Pancreas (tissue), 10 donors: ENCODE measurements at places on chromosomes 16 and 17. TPM values are rescaled to one million over a fixed set of nuclear protein-coding genes. Genes with fewer than 3 reads are reported as not detected.
A peak's percentile ranks its signal among the peaks of the same experiment; 100 is the strongest.

DNA sequence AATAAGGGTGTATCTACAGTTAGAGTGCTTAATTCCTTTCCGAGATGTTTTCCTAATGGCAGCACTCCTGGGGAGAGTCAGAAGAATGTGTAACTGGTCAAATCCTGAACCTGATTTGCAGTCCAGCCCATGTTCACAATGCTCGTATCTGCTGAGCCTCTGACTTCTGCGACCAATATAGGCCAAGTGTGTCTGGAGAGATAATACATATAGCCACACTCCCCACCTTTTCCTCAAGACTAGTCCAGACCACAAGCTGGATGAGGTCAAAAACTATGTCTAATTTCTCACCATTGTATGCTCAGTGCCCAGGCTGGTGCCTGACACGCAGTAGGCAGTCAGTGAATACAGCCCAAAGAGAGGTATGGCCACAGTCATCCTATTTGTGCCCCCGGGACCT lies 58.0 kb downstream of the XYLT1 start:
- no peak overlapping the region for H3K27ac ChIP-seq
- H3K4me1 ChIP-seq, result peaks cover 11% of the 10 kb centered on the region
- H3K36me3 ChIP-seq, result no peaks in the 10 kb centered on the region
- no peak overlapping the region for H3K4me3 ChIP-seq

- H3K4me1 ChIP-seq, result peaks cover 5% of the 10 kb centered on the region
- DNase-seq, result no peak
- no peaks in the 10 kb centered on the region for H3K27me3 ChIP-seq
- no peaks in the 10 kb centered on the region for H3K36me3 ChIP-seq
- no peak overlapping the region for H3K27ac ChIP-seq
Observed at GRCh38 chr16:4792951-4793513, 2.1 kb upstream of the SMIM22 start.

Gene PIK3R5
- 1.1 TPM for total RNA-seq

GRCh38 chr16:13936596-13937081 lies 16.7 kb downstream of the ERCC4 start:
- H3K27ac ChIP-seq, result peak overlapping the region; percentile 3
- H3K4me3 ChIP-seq, result no peak overlapping the region
- H3K4me1 ChIP-seq, result peaks cover 22% of the 10 kb centered on the region

Gene LDHD
- 12.2 TPM for total RNA-seq

DNA sequence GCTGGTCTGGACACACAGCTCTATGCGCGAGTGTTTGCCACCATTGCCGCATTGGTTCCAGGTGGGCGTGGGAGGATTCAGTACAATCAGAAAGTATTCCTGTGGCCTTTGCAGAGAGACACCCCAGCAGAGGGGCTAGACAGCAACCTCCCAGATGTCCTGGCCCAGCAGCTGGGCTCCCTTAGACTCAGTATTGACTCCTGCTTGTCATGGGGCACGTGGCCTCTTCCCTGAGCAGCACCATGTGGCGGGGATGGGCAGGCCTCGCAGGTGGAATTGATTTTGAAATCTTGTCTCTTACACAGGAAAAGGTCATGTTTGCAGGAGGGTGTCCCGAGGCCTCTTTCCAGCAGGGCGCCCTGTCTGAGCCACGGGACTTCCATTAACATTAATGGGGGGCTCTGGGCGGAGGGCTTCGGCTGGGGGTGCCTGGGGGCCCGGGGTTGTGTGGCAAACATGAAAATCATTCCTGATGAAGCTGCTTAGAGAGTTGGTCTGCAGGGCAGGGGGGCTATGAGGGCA lies 96.4 kb downstream of the C16orf78 start:
- no peaks in the 10 kb centered on the region for H3K27me3 ChIP-seq
- no peaks in the 10 kb centered on the region for H3K4me1 ChIP-seq
- no peak overlapping the region for H3K4me3 ChIP-seq
- DNase-seq, result no peak
- no peaks in the 10 kb centered on the region for H3K36me3 ChIP-seq

DNA sequence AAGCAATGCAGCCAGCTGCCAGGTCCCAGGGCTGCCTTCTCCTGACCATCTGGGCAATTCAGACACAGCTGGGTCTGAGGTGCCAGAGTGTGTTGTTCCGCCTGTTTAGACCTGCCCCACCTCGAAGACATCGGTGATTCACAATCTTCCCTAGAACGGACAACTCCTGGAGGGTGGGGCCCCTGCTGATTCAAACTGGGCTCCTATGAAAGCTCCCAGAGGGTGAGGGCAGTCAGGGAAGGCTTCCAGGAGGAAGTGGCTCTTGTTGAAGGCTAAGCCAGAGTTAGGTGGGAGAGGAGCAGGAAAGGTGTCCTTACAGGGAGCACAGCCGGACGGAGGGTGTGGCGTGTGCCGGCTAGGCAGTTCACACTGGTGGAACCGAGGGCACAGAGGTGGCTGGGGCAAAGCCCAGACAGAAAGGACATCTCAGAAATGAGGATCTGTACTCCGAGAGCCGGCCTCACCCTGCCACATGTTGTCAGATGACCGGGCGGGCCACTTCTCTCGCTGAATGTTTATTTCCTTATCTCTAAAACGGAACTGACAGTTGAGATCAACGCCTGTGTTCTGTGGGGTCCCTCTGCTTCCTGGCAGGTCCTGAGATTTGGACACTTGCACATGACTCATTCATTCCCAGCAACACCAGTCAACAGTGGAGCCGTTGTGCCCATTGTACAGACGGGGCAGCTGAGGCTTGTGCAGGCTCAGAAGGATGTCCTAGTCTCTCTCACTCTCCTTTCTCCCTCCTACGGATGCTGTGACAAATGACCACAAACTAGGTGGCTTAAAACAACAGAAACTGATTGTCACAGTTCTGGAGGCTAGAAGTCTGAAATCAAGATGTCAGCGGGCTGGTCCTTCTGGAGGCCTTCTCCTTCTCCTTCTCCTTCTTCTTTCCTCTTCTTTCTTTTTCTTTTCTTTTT lies 26.9 kb upstream of the LITAF start:
- H3K36me3 ChIP-seq, result no peaks in the 10 kb centered on the region
- H3K27me3 ChIP-seq, result no peaks in the 10 kb centered on the region
- no peak overlapping the region for H3K4me3 ChIP-seq
- no peak for DNase-seq
- H3K4me1 ChIP-seq, result no peaks in the 10 kb centered on the region

DNA sequence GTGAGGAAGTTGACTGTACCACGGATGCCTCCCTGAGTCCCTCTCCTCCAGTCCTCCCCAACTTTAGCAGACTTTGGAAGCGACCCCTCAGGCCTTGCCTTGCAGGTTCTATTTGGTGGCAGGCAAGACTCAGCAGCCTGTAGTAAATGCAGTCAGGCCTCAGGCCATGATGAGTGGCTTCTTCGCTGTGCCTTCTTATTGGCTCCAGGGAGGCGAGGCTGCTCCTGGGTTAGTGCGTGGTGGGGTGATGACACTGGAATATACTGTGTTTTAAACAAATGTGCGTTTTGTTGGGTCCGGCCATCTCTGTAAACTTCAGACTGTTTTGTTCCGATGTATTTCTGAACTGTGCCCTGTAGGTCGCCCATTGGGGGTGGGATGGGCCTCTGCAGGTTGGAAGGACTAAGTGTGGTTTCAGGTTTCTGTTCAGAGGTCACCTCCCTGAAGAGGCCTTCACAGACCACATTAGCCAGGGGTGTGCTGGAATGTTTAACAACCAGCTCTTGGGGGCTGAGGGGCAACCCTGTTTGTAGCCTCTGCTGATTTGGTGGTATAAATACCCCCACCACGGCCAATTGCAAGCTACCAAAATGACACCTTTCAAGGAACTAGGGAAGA lies 62.5 kb downstream of the CYLD start:
- H3K4me1 ChIP-seq, result no peaks in the 10 kb centered on the region
- no peaks in the 10 kb centered on the region for H3K27me3 ChIP-seq
- H3K4me3 ChIP-seq, result no peak overlapping the region
- no peak overlapping the region for H3K27ac ChIP-seq
- no peaks in the 10 kb centered on the region for H3K36me3 ChIP-seq

DNA sequence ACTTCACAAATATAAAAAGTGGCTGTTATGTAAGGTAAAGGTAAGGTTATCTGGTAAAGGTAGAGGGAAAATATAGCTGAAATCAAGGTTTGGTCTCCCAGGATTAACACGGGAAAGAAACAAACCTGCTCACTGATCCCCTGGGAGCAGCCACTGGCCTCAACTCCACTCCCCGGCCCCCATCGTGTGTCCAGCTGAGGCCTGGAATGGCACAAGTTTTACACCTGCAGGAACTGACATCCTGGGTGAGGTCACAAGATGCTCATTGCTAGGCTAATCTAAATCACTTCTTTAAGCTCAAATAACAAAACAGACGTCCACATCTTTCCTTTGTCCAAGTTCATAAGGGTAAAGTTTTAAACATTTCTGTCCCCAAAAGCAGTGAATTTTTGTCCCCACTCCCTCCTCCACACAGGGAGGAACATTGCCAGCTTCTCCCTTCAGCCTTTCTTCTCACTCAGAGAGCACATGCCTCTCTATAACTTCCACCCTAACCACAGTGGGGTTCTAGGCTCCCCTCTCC lies 46.3 kb downstream of the ERN1 start:
- DNase-seq, result no peak
- peaks cover 45% of the 10 kb centered on the region for H3K4me1 ChIP-seq
- H3K36me3 ChIP-seq, result peaks cover 11% of the 10 kb centered on the region
- H3K27me3 ChIP-seq, result no peaks in the 10 kb centered on the region
- no peak overlapping the region for H3K4me3 ChIP-seq

GRCh38 chr17:48483004-48483403 lies 47.8 kb downstream of the HOXB1 start:
- H3K27me3 ChIP-seq, result no peaks in the 10 kb centered on the region
- no peak overlapping the region for H3K4me3 ChIP-seq
- H3K27ac ChIP-seq, result no peak overlapping the region
- H3K36me3 ChIP-seq, result no peaks in the 10 kb centered on the region
- no peak for DNase-seq

- no peaks in the 10 kb centered on the region for H3K4me1 ChIP-seq
- no peaks in the 10 kb centered on the region for H3K27me3 ChIP-seq
- DNase-seq, result no peak
- peak overlapping the region; percentile 28 for H3K27ac ChIP-seq
- H3K36me3 ChIP-seq, result no peaks in the 10 kb centered on the region
Observed at GRCh38 chr17:58412961-58413586, 4.3 kb downstream of the RNF43 start.

DNA sequence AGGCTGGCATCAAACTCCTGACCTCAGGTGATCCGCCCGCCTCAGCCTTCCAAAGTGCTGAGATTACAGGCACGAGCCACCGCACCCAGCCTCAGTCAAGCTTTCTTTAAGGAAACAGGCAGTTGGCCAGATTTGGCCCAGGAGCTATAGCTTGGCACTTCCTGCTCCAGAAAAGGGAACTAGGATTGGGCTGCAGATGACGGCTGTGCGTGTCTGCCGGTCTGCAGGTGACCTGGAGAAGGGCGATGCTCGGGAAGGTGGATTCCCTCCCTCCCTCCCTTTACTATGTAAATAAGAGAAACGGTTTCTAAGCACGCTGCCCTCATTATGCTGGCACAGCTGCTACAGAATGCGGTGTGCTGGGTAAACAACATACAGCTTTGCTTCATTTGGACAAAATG lies 215.9 kb downstream of the RPTOR start:
- H3K4me1 ChIP-seq, result no peaks in the 10 kb centered on the region
- H3K27ac ChIP-seq, result no peak overlapping the region
- no peak for DNase-seq
- no peaks in the 10 kb centered on the region for H3K36me3 ChIP-seq

Gene RAMP2
- 5.6 TPM for total RNA-seq

- H3K4me3 ChIP-seq, result no peak overlapping the region
- no peaks in the 10 kb centered on the region for H3K36me3 ChIP-seq
- H3K27ac ChIP-seq, result no peak overlapping the region
- peaks cover 47% of the 10 kb centered on the region for H3K4me1 ChIP-seq
- H3K27me3 ChIP-seq, result no peaks in the 10 kb centered on the region
Observed at GRCh38 chr17:72425133-72425793, 304.4 kb downstream of the SOX9 start.

DNA sequence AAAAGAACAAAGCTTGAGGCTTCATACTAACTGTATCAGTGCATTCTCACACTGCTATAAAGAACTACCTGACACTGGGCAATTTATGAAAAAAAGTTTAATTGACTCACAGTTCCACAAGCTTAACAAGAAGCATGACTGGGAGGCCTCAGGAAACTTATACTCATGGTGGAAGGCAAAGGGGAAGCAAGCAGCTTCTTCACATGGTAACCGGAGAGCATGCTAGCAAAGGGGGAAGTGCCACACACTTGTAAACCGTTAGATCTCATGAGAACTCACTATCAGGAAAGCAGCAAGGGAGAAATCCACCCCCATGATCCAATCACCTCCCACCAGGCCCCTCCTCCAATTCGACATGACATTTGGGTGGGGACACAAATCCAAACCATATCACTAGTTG lies 25.3 kb downstream of the CTRB2 start:
- no peak for DNase-seq
- H3K4me3 ChIP-seq, result no peak overlapping the region
- H3K27ac ChIP-seq, result no peak overlapping the region
- H3K36me3 ChIP-seq, result no peaks in the 10 kb centered on the region

GRCh38 chr16:88192601-88193000 lies 190.2 kb upstream of the ZNF469 start:
- no peaks in the 10 kb centered on the region for H3K4me1 ChIP-seq
- H3K27ac ChIP-seq, result no peak overlapping the region
- H3K4me3 ChIP-seq, result no peak overlapping the region
- no peaks in the 10 kb centered on the region for H3K36me3 ChIP-seq
- no peak for DNase-seq
- no peaks in the 10 kb centered on the region for H3K27me3 ChIP-seq

DNA sequence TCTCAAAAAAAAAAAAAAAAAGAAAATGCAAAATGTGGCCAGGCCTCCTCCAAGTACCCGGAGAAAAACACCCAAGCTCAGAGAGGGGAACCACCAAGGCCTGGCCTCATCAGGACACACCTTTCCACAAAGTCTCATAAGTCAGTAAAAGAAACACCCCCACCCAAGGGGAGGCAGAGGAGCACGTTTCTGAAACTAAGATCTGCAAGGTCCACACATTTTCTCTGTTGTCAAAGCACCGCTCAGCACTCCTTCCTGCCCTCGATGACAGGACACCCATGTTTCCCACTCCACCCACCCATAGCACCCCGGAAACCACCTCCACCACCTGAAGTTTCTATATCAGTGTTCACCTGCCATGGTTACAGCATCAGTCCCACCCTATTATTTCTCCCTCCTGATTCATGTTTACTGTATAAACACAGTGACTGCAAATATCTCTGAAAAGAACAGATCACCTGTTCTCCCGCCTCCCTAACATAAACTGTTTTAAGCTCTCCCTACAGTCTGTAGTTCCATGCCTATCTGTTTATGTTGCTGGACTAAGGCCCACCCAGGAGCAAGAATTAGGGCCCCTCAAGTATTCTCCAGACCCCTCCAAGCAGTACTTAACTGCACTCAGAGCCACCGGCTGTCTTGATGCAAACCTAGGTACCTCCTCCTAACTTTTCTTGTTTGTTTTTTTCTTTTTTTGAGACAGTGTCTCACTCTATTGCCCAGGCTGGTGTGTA lies 2.0 kb downstream of the CORO7 start:
- peaks cover 5% of the 10 kb centered on the region for H3K4me1 ChIP-seq
- no peaks in the 10 kb centered on the region for H3K27me3 ChIP-seq
- H3K4me3 ChIP-seq, result no peak overlapping the region
- no peak for DNase-seq

GRCh38 chr17:61410141-61411010 lies 10.7 kb downstream of the TBX2 start:
- DNase-seq, result no peak
- no peaks in the 10 kb centered on the region for H3K4me1 ChIP-seq
- no peak overlapping the region for H3K27ac ChIP-seq
- no peak overlapping the region for H3K4me3 ChIP-seq
- H3K27me3 ChIP-seq, result peaks cover 7% of the 10 kb centered on the region

GRCh38 chr17:73508057-73508930 lies 136.0 kb downstream of the SDK2 start:
- H3K4me1 ChIP-seq, result no peaks in the 10 kb centered on the region
- no peaks in the 10 kb centered on the region for H3K27me3 ChIP-seq
- DNase-seq, result no peak
- no peaks in the 10 kb centered on the region for H3K36me3 ChIP-seq
- H3K27ac ChIP-seq, result no peak overlapping the region
